Aorta (tissue), 5 donors: ENCODE measurements at places on chromosomes 5 and 9. TPM values are rescaled to one million over a fixed set of nuclear protein-coding genes. Genes with fewer than 3 reads are reported as not detected.

DNA sequence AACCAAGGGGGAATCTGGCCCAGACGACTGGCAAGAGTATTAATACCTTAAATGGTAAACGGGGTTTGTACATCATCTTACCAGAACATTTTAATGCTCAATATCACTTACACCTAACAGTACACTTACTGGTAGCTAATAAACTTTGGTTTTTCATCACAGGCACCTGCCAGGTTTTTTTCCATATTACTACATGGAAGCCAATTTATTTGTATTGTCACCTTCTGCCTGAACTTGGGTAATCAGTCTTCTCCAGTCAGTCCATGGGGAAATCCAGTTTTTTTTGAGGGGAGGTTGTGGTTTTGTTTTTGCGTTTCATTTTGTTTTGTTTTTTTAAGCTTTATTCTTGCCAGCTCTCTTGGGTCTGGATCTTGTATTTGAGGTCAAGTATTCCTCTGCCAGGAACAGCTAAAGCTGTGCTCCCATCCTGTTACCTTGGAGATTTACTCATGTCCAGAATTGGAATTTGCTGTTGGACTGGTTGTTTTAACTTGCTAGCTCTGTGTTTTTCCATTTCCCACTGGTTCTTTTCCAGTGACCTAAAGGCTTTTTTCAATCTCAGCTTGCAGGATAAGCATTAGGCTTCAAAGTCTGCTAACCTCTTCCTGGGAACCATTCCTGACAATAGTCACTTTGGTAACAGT, 11.1 kb upstream of the NADK2 start:
- H3K4me3 ChIP-seq = no peak overlapping the region
- no peak overlapping the region for H3K27ac ChIP-seq
- H3K27me3 ChIP-seq = no peaks in the 10 kb centered on the region
- no peaks in the 10 kb centered on the region for H3K36me3 ChIP-seq

GRCh38 chr9:125341566-125341965, 79.9 kb downstream of the GAPVD1 start:
- H3K27ac ChIP-seq = no peak overlapping the region
- no peak overlapping the region for H3K4me3 ChIP-seq
- DNase-seq = no peak
- H3K4me1 ChIP-seq = no peaks in the 10 kb centered on the region

- no peak overlapping the region for H3K4me3 ChIP-seq
- no peak overlapping the region for H3K27ac ChIP-seq
- no peaks in the 10 kb centered on the region for H3K4me1 ChIP-seq
- no peak for DNase-seq
- H3K27me3 ChIP-seq = no peaks in the 10 kb centered on the region
Measured at GRCh38 chr5:150809363-150809762, 30.8 kb downstream of the SMIM3 start.

DNA sequence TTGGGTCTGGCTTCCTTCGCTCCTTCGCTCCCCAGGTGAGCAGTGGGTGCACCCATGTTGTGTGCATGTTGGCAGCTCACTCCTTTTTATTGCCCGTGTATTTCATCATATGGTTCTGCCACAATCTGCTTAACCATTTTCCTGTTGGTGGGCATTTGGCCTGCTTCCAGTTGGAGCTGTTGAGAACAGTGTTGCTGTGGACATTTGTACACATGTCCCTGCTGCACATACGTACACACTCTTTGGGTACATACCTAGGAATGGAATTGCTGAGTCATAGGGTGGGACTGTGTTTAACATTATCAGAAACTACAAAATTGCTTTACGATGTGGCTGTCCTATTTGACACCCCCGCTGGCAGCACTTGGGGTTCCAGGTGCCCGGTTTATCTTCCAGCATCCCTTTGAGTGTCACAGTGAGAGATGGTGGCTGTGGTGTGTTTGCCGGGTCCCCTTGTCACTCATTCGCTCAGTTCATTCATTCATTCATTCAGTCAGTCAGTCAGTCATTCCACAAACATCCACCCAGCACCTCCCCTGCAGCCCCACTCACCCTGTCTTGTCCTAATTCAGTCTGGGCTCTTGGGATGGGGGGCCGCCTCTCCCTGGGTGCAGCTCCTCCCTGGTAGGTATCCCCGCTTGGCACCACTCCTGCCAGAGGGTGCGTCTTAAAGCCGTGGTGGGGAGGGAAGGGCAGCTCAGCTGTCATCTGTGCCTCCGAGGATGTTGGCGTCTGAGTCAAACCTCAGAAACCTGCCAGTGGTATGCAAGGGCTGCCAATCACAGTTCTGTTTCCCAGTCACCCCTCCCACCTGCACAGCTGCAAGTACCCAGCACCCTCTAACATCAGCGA, 7.9 kb upstream of the FIBCD1 start:
- no peaks in the 10 kb centered on the region for H3K36me3 ChIP-seq
- no peaks in the 10 kb centered on the region for H3K27me3 ChIP-seq
- no peak overlapping the region for H3K27ac ChIP-seq
- H3K4me1 ChIP-seq = no peaks in the 10 kb centered on the region

- no peak overlapping the region for H3K4me3 ChIP-seq
- H3K27ac ChIP-seq = no peak overlapping the region
- no peak for DNase-seq
Measured at GRCh38 chr5:170719551-170719950, 64.0 kb upstream of the GABRP start.

- H3K27ac ChIP-seq = no peak overlapping the region
- peak overlapping the region; percentile 27 for H3K4me3 ChIP-seq
- H3K4me1 ChIP-seq = no peaks in the 10 kb centered on the region
- no peaks in the 10 kb centered on the region for H3K36me3 ChIP-seq
- H3K27me3 ChIP-seq = no peaks in the 10 kb centered on the region
- DNase-seq = peak; percentile 70
Measured at GRCh38 chr9:84668196-84669012, 1.1 kb upstream of the NTRK2 start.

GRCh38 chr5:127860291-127860690, 157.1 kb downstream of the CCDC192 start:
- no peaks in the 10 kb centered on the region for H3K36me3 ChIP-seq
- no peak overlapping the region for H3K27ac ChIP-seq
- no peaks in the 10 kb centered on the region for H3K4me1 ChIP-seq
- no peak overlapping the region for H3K4me3 ChIP-seq
- DNase-seq = no peak
- no peaks in the 10 kb centered on the region for H3K27me3 ChIP-seq

FIBCD1 gene
- total RNA-seq = not detected

GRCh38 chr5:154193701-154194121, 3.2 kb downstream of the GALNT10 start:
- no peak for DNase-seq
- no peak overlapping the region for H3K4me3 ChIP-seq
- H3K36me3 ChIP-seq = no peaks in the 10 kb centered on the region
- no peaks in the 10 kb centered on the region for H3K27me3 ChIP-seq
- no peak overlapping the region for H3K27ac ChIP-seq
- H3K4me1 ChIP-seq = no peaks in the 10 kb centered on the region

- H3K27me3 ChIP-seq = no peaks in the 10 kb centered on the region
- no peaks in the 10 kb centered on the region for H3K36me3 ChIP-seq
- no peaks in the 10 kb centered on the region for H3K4me1 ChIP-seq
- H3K27ac ChIP-seq = no peak overlapping the region
- H3K4me3 ChIP-seq = no peak overlapping the region
Measured at GRCh38 chr5:99589424-99589823, 660.6 kb upstream of the CHD1 start.

CCNJL gene
- 3.5 TPM for total RNA-seq

DNA sequence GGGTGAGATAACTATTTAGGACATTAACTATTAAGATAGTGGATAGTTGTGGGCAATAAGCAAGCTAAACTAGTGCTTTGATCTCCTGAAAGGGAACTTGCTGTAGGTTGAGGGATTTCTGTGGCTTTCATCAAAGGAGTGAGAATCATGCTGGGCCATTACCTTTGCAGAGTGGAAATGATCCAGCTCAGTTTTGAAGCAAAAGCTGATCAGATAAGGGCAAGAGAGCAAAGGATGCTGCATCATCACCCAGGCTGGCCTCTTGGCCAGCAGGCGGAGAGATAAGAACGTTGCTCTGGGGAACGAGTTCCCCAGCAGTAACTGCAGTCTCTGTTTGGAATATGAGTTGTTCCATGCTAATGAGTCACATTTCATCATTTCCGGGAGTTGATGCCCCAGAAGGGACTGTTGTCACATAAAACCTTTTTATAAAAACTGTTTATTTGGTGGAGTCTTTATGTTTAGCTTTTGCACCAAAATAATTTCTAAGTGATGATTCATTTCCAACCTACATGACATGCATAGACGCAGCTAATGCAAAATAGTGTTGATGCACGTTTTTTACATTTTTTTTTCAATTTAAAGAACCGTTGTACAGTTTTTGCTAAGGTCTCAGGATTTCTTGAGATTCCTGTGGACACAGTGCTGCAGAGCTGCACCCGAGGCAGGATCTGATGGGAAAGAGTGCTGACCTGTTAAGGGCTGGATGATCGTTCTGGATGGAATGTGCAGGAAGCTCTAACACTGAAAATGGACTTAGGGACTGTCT, 99.3 kb downstream of the ACTBL2 start:
- no peaks in the 10 kb centered on the region for H3K27me3 ChIP-seq
- H3K36me3 ChIP-seq = no peaks in the 10 kb centered on the region
- H3K27ac ChIP-seq = peak overlapping the region; percentile 71
- no peaks in the 10 kb centered on the region for H3K4me1 ChIP-seq
- no peak overlapping the region for H3K4me3 ChIP-seq

PDE6A gene
- total RNA-seq = not detected

DNA sequence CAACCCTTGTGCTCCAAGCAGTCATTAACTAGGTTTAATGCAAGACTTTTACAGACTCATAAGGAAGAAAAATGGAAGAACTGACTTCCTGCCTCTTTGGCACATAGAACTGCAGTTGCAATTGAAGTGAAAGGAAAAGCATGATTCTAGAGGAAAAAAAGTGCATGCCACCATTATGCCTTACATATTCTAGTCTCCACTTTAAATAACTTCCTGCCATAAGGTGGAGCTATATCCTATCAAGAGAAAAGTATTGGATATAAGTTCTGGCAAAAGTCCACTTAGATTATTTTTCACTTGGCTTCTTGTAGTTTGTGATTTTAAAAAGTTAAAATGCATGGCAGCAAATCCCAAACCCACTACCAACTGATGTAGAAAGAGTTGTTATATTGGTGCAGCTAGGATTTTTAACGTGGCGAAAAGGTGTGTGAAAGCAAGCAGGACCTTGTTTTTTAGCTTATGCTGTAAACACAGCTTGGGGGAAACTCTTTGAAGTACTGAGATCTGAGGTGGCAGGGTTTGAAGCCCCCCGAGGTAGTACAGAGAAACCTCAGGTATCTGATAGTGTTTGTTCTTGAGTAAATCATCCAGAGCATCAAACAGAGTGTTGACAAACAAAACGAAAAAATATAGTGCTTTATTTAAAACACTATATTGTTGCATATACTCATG, 117.9 kb downstream of the ANXA1 start:
- no peak overlapping the region for H3K27ac ChIP-seq
- no peak for DNase-seq
- no peak overlapping the region for H3K4me3 ChIP-seq
- H3K36me3 ChIP-seq = no peaks in the 10 kb centered on the region
- H3K4me1 ChIP-seq = no peaks in the 10 kb centered on the region

DNA sequence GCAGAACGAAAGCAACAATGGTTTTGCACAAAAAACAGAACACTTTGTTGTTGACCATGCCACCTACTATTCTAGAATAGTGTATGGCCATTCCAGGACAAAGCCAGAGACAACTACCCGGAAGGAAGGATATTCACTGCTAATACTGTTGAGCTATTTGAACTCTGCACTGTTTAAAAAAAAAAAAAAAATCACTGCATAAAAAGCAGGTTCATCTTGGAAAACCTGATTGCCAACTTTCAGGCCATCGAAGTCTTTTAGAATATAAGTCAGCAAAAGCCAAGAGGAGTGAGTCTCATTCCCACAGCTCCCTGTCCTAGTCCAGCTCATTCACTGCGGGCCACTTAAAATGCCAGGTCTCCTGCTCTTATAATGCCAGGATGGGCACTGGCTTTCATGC, 4.0 kb downstream of the ENC1 start:
- no peak overlapping the region for H3K4me3 ChIP-seq
- no peaks in the 10 kb centered on the region for H3K27me3 ChIP-seq
- no peaks in the 10 kb centered on the region for H3K36me3 ChIP-seq
- H3K27ac ChIP-seq = no peak overlapping the region

DNA sequence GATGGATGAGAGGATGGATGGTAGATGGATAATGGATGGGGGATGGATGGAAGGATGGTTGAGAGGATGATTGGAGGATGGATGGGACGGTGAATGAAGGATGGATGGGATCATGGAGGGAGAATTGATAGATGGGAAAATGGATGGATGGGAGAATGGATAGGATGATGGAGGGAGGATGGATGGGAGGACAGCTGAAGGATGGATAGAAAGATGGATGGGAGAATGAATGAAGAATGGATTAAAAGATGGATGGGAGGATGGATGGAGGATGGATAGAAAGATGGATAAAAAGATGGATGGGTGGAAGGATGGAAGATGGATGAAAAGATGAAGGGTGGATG, 218.3 kb upstream of the IER5L start:
- H3K27me3 ChIP-seq = no peaks in the 10 kb centered on the region
- H3K27ac ChIP-seq = no peak overlapping the region
- H3K36me3 ChIP-seq = no peaks in the 10 kb centered on the region
- no peak overlapping the region for H3K4me3 ChIP-seq

GRCh38 chr5:37197340-37198050, 51.7 kb downstream of the CPLANE1 start:
- no peaks in the 10 kb centered on the region for H3K4me1 ChIP-seq
- no peak overlapping the region for H3K4me3 ChIP-seq
- H3K36me3 ChIP-seq = peaks cover 6% of the 10 kb centered on the region
- H3K27me3 ChIP-seq = no peaks in the 10 kb centered on the region
- DNase-seq = no peak

SLC6A3 gene
- total RNA-seq = 0.23 TPM

DNA sequence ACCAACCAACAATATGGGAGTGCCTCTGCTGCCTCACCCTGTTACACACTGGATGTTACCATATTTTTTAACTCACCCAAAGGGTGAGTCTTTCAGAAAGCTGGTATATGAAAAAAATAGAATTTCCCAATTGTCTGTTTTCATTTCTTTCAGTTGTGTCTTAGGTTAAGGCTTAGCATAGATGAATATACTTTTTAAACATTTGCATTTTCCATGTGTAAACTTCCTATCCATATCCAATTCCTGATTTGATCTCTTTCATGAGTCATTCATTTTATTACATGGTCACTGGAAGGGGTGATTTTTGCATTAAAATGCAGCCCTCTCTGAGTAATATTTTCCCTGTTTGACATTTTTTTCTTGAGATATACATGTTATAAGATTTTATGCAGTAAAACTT, 406.5 kb downstream of the SEMA5A start:
- no peaks in the 10 kb centered on the region for H3K36me3 ChIP-seq
- no peak overlapping the region for H3K4me3 ChIP-seq
- no peaks in the 10 kb centered on the region for H3K27me3 ChIP-seq
- no peak overlapping the region for H3K27ac ChIP-seq
- DNase-seq = no peak
- H3K4me1 ChIP-seq = no peaks in the 10 kb centered on the region

- no peak overlapping the region for H3K27ac ChIP-seq
- no peaks in the 10 kb centered on the region for H3K4me1 ChIP-seq
- no peaks in the 10 kb centered on the region for H3K27me3 ChIP-seq
- H3K36me3 ChIP-seq = peaks cover 1% of the 10 kb centered on the region
- no peak overlapping the region for H3K4me3 ChIP-seq
Measured at GRCh38 chr9:129906298-129906697, 71.0 kb downstream of the USP20 start.

ARRDC3 gene
- 45.6 TPM for total RNA-seq

- no peak overlapping the region for H3K27ac ChIP-seq
- no peaks in the 10 kb centered on the region for H3K36me3 ChIP-seq
- no peak overlapping the region for H3K4me3 ChIP-seq
Measured at GRCh38 chr5:178580271-178580955, 9.8 kb downstream of the COL23A1 start.

- H3K4me3 ChIP-seq = no peak overlapping the region
- no peak overlapping the region for H3K27ac ChIP-seq
- H3K4me1 ChIP-seq = peaks cover 2% of the 10 kb centered on the region
Measured at GRCh38 chr5:43674536-43674935, 71.6 kb downstream of the NNT start.
